ENCODE measurements at places on chromosomes 12 and 14. TPM values are rescaled to one million over a fixed set of nuclear protein-coding genes. Genes with fewer than 3 reads are reported as not detected.

GRCh38 chr14:70642303-70643235 is 853 bp downstream of the TTC9 start:
- DNase-seq = no peak

- DNase-seq = no peak
These were observed 422.9 kb upstream of the OR4E1 start for GRCh38 chr14:22096514-22096895.

GRCh38 chr14:22699801-22700564 is 55.8 kb upstream of the OR6J1 start:
- no peak for DNase-seq

The PDE3A gene
- polyA plus RNA-seq = 7.9 TPM

The C3AR1 gene
- polyA plus RNA-seq = 3.3 TPM

All from forelimb muscle (tissue), 1 donor.